Urinary bladder (tissue), 4 donors: ENCODE measurements at places on chromosomes 3 and 15. TPM values are rescaled to one million over a fixed set of nuclear protein-coding genes. Genes with fewer than 3 reads are reported as not detected.

DNA sequence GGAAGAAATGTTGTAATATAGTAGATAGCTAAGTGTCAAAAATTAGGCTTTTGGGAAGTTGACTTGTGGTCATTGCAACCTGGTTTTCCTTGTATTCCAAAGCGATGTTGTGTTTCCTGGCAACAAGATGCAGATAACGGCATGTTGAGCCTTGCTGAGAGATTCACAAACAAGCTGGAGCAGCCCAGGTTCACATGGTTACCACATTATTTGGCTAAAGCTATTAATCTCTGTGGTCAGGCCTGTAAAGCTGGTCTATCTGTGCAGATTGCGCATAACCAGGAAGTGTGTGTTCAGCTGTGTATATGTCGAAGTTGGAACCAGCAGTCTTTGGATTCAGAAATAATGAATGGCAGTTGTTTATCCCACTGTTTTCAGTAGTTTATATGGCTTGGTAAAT is 6.6 kb downstream of the TIPARP start:
- peak; percentile 88 for DNase-seq

DNA sequence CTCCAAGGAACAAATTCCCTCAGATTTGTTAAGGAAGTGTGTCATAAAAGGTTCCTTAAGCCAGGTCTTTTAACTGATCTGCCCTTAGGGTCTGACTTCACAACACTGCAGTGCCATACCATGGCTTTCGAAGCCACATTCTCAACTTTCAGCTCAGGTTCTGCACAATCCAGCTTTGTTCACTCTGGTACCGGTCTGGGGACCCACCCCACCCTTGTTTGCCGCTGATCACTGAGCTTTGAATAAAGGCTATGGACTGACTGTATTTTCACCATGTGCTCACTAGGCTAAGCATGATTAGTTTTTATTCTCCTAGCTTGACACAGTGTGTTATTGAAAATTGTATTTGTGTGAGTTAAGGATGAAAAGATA is 15.9 kb downstream of the SNX1 start:
- no peak for DNase-seq

DNA sequence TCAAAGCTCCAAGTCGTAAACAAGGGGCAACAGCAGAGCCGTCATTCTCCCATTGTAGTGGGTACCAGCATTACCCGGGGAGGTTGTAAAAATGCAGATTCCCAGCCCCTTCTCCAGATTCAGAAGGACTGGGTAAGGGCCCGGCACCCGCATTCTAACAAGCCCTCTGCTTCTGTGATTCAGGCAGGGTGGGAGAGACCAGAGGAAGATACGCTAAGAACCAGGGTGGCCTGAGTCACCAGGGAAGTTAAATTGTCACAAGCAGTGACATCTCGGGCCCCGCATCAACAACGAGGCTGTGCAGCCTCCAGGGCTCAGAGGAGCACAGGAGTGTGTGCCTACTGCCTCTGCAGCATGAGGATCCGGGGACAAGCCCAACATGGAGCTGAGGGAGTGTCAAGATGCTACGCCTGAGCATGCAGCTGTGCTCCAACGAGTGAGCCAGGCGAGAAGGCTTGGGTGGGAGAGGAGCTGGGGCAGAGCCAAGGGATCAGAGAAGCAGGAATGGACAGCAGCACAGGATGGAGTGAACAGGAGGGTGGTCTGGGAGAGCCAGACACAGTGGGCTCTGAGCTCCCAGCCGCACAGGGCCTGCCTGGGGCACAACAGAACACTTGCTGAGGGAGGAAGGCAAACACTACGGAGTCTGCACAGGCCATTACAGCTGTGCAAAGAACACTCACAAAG is 68.5 kb downstream of the CPN2 start:
- no peak for DNase-seq

- no peak for DNase-seq
These were observed 80.9 kb upstream of the KLF13 start for GRCh38 chr15:31245756-31246155.

DNA sequence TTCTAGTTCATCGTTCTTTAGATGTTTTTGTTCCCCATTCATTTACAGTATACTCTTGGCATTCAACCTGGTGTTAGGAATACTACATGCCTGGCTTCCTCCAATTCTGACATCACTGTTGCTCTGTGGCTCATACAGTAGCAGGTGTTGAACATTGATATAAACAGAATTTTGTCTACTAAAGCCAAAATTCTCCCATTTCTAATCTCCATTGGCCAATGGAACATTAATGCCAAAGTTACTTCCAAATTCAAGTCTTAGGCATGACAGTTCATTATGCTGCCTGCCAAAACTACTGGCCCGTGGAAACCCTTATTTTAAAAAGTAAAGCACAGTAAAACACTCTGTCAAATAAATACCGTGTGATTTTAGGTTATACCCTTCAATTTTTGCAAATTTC is 368.0 kb downstream of the NAALADL2 start:
- no peak for DNase-seq

DNA sequence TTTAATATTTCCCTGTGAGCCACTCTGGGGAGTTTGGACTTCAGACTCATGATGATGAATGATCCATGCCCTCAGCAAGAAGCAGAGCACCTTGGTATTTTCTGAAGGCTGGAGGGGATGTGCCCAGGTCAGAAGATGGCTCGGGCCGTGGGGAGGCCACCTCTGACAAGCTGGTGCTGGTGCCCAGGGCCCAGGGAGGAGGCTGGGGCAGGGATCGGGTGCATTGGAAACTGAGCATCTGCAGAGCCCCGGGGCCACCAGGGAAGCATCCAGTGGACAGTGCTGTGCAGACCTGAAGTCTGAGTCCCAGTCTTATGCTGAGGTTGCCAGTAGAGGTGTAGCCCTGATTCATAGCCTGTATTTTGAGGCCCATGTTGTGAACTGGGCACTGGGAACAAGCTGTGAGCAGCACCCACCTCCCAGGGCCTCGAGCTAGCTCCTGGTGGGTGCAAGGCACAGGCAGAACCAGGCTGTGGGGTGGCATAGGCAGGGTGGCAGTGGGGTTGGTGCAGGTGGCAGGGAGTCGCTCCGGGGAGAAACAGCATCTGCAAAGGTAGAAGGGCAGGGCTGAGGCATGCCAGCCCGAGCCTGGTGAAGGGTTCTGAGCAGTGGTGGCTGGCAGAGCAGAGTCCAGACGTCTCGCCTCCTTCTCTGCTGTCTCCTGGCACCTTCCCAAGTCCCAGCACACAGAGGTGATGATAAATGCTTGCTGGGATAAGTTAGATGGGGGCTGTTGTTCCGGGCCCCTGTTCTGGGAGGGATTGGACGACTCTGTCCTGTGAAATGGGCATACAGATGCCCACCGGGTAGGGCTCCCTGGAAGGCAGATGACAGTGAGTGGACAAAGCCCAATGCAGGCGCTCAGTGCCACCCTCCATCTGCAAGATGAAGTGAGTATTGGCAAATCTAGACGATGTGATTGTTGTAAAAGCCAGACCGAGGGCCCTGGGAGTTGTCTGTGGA is 10.6 kb downstream of the DNAJB8 start:
- DNase-seq = no peak

GRCh38 chr3:152026033-152026556 is 152.7 kb downstream of the SUCNR1 start:
- DNase-seq = no peak

DNA sequence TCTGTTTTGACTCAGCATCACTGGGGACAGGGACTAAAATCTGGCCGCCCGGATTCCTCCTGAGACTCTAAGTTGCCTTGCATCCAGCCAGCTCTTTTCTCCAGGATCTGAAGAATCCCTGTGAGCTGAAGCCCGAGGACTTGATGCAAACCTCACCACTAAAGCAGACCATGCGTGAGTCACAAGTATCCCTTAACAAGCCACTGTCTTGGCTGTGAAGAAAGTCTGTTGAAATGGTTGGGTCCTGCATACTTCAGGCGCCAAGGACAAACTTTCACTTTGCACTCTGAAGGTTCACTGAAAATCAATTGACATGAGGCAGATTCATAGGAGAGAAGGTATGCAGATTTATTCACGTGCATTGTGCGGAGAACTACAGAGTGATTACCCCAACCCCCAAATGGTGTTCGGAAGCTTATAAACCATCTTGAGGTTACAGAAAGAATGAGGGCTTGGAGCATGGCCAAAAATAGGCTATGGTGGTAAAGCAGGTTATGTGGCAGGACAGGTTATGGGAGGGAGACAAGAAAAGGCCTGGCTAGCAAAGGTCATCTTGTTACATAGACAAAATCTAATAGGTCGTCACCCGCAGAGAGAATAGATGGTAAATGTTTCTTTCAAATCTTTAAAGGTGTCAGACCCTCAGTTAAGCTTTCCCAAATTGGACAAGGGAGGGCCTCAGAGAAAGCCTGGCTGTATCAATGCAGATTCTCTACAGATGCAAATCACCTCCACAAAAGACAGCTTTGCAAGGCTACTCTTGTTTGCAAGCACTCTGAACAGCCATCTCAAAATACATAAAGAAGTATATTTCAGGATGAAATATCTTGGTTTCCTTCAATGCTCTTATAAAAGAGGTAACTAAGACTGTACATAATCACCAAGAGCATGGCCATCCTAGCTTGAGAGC is 126.3 kb upstream of the PLAAT1 start:
- no peak for DNase-seq

DNA sequence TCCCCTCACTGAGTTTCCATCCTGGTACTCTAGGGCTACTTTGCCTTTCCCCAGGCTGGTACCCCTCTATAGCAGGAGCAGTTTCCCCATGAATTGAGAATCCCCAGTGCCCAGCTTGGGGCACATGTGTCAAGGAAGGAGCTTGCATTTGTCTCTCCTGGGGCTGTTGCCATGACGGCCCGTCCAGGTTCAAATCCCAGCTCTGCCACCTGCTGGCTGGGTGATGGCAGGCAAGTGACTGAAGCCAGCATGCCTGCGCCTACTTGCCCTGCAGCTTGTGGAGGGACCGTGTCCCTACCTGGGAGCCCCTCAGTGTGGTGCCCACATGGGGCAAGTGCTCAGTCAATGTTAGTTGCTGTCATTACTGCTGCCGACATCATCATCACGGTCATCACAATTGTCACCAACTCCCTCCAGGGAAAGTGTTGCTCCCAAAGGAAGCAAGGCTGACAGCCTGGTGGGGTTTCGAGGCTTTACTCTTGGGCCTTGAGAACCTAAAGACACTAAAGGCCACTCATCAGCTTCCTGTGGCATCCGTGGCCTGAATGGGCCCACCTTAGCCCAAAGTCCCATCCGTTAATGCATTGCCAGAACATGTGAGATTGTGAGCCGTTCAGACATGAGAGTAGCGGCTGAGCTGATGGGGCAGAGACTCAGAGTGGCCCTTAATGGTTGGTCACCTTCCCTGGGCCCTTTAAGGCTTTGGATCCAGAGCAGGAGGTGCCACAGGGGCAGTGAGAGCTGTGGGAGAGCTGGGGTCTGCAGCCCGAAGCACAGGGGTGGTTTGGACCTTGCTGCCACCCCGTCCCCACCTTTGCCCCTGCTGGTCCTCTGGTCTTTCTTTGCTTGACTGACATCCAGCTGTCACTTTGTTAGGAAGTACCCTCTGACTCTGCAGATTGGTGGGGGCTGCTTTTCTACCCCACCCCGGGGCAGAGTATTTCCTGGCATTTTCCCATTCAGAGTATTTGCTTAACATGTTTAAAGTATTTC is 144.4 kb downstream of the DNAJB8 start:
- DNase-seq = no peak

GRCh38 chr15:92232317-92232716 is 161.4 kb upstream of the ST8SIA2 start:
- DNase-seq = no peak

DNA sequence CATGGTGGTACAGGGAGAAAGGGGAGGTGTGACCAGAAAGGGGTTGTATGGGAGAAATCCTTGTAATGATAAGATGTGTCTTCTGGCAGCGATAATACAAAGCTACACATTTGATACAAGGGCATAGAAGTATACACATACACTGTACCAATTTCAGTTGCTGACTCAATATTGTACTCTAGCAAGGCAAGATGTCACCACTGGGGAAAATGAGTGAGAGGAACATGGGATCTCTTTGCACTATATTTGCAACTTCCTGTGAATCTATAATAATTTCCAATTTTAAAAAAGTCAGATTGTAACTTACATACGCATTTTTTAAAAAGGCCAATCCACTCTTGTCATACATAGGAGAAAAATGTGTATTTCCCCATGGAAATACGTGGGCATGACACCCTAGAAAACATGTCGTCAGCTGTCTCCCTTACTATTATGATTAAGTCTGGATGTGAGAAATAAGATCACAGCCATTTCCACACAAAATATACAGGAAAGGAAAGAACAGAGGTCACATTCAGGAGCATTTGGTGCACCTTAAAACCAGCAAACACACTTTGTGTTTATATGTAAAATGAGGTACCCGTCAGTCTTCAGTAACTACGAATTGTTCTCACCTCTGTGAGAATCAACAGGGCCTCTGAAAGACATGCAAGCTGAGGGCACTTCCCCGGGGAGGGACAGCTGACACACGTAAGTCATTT is 22.9 kb downstream of the PRR23E start:
- DNase-seq = no peak

DNA sequence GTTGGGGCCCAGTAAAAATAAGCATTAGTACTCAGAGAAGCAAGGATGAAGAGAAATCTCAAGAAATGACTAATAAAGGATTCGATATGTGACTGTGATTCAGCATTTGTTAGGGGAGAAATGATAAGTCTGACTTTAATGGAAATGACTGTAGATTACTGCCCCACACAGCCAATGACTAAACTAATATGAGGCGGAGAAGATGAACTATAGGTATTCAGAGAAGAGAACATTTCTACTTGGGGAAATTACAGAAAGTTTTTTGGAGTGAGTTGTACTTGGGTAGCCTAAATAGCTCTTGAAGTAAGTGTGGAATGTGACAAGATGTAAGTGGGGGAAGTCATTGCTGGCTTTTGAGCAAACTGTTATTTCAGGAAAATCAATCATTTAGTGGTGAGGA is 380.0 kb downstream of the PDCD6IP start:
- DNase-seq = no peak

DNA sequence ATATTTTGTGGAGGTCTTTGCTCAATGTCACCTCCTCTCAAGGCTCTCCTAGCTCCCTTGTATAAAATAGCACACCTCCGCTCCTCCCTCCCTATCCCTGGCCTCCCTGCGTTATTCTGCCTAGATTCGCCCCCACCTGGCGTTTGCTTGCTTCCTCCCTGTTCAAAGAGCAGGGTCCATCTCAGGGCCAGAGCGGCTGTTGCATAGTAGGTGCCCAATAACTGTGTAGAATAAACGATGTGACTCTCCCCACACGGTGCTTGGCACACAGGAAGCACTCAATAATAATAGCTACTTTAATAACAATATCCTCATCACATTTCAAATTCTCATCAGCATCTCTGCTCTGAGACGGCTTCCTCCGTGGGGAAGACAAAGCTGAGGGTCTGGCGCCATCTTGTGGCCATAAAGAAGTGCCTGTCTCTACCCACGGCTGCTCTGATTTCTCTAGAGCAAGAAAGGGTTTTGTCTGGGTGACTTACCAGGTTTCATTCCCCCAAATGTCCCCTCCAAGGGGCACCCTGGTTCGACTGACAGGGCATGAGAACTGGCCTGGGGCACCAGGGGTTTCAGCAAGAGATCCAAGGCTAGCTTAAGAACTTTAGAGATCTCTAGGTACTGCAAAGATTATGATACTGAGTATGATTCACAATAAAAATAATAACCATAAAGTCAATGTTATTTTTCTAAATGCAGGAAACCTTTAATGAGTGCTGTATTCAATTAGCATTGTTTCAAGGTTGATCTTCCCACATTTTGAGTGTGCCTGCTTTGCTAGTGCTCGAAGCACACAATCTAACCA is 16.1 kb downstream of the CD276 start:
- DNase-seq = peak; percentile 47

GRCh38 chr3:81249540-81250029 is 511.9 kb downstream of the GBE1 start:
- DNase-seq = no peak

The CFAP44 gene
- polyA plus RNA-seq = 3.5 TPM

The MOBP gene
- 0.94 TPM for polyA plus RNA-seq

The GOLGA8T gene
- polyA plus RNA-seq = 0.13 TPM

The CPA3 gene
- 29.2 TPM for polyA plus RNA-seq

The DUOXA2 gene
- 0.52 TPM for polyA plus RNA-seq

The PARP15 gene
- 0.73 TPM for polyA plus RNA-seq
